ENCODE measurements at places on chromosomes 2 and 18.

DNA sequence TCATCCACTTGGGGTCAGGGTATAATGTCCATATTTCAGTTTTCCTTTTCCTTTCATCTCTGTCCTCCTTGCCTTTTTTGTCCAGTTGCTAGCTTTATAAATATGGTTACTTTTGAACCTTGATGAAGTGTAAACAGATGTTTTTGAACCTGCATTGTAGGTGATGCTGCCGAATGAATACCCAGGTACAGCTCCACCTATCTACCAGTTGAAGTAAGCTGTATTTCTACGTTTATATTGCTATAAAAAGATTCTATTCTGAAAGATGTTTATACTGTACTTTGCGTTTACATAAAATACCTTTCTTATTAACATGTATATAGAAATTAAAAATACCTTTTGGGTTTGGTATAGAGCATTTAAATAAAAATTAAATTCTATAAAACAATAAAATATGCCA, 2.2 kb downstream of the IMPACT start:
- no peak for DNase-seq

DNA sequence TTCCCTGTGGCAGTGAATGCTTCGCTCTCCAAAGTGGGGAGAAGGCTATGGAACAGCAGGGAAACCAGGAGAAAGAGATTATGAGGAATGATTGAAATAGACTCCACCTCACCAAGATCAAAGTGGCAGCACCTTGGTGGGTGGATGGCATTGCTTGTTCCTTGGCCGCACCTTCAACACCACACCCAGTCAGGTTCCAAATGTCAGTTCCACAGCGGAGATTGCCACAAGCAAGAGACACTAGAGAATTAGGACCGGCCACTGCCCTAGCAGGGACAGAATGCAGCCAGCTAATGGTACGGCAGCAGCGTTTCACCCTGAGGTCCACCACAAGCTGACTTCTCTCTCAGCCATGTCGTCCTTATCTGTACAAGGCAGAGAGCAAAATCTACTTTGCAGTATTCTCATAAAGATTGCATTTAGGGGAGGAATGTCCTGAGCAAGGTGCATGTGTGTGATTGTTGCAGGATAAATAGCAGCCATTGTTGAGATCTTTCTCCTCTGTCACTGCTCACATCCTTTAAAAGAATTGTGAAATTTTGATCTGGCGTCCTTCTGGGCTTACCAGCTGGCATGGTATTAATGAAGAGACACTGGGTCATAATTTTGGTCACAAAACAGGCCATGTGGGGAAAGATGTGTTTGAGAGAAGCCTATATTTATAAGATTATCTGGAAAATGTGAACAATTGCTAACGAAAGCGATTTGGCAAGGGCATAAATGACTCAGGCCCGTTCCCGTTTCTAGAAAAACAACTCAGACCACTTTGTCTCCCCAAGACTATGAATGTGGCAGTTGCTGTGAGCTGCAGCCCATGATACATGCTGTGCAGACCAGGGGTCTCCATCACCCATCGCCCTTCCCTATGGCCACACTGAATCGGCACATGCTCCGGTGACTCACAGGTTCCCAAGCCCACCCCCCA, 228.6 kb upstream of the ID2 start:
- DNase-seq, result no peak

GRCh38 chr18:48859311-48860268, 91.2 kb downstream of the SMAD7 start:
- peak; percentile 38 for DNase-seq

DNA sequence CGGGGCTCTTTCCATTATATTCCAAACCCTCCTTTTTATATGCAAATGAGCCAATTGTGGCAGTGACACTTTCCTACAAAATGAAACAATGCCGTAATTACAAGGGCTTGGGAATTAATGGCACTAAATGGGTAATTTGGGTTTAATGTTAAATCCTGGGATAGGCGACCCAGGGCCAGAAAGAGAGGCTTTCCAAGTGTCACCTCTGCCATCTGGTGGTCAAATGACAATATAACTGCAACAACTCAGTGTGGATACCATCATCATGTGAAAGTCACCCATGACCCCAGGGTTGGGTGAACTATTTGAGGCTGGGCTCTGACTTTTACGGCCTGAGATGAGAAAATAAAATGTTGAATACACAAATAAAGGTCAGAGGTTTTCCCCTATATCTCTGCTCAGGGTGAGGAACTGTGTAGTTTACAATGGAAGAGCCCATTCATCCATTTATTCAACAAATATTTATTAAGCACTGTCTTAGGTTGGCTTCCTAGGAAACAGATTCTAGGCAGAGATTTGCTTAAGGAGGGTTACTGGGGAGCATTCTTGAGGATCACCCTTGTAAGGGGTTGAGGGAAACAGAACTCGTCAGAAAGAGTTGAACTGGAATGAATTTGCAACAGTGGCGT, 13.6 kb upstream of the THADA start:
- no peak for DNase-seq

- DNase-seq, result no peak
Observed at GRCh38 chr18:63105636-63106316, 213.8 kb downstream of the BCL2 start.

GRCh38 chr2:71932780-71933466, 214.7 kb downstream of the CYP26B1 start:
- no peak for DNase-seq

GRCh38 chr2:31187166-31187565, 30.1 kb downstream of the CAPN14 start:
- no peak for DNase-seq
